Neural cell (in vitro differentiated cells): ENCODE measurements at places on chromosomes 7 and 10. TPM values are rescaled to one million over a fixed set of nuclear protein-coding genes. Genes with fewer than 3 reads are reported as not detected.

MSS51 gene
- 4.7 and 8.3 TPM in 2 replicates for polyA plus RNA-seq

SFTPA2 gene
- 0.48 TPM in 1 of 2 replicates, not detected in the other for polyA plus RNA-seq

HEPACAM2 gene
- polyA plus RNA-seq: 0.24 and 0.35 TPM in 2 replicates

MYL10 gene
- not detected in 2 replicates for polyA plus RNA-seq

PNLIPRP1 gene
- polyA plus RNA-seq: not detected in 2 replicates

OPN4 gene
- polyA plus RNA-seq: not detected in 2 replicates

MTURN gene
- polyA plus RNA-seq: 70.3 and 75.5 TPM in 2 replicates

ACTR1A gene
- 316 and 347 TPM in 2 replicates for polyA plus RNA-seq

CHN2 gene
- polyA plus RNA-seq: 132 and 136 TPM in 2 replicates

ANKRD7 gene
- polyA plus RNA-seq: not detected in 2 replicates

ZNF365 gene
- 1.9 and 3.1 TPM in 2 replicates for polyA plus RNA-seq

SEC24C gene
- 43.0 and 44.8 TPM in 2 replicates for polyA plus RNA-seq

PAX4 gene
- polyA plus RNA-seq: not detected in 2 replicates

LRRD1 gene
- 2.6 and 2.7 TPM in 2 replicates for polyA plus RNA-seq
